ENCODE measurements at places on chromosomes 6 and 20.

DNA sequence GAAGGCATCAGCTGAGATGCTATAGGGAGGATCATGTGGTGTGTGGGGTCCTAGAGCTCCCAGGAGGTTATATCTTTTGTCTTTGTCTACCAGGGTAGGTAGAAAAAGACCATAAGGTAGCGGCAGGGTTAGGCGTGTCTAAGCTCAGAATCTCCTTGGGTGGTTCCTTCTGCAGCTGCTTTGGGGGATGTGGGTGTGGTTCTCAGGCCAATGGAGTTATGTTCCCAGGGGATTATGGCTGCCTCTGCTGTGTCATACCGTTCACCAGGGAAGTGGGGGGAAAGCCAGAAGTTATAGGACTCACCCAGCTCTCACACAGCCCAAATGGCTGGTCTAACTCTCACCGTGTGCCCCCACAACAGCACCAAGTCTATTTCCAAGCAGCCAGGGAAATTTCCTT is 107.4 kb upstream of the ADGRB3 start:
- DNase-seq: no peak

DNA sequence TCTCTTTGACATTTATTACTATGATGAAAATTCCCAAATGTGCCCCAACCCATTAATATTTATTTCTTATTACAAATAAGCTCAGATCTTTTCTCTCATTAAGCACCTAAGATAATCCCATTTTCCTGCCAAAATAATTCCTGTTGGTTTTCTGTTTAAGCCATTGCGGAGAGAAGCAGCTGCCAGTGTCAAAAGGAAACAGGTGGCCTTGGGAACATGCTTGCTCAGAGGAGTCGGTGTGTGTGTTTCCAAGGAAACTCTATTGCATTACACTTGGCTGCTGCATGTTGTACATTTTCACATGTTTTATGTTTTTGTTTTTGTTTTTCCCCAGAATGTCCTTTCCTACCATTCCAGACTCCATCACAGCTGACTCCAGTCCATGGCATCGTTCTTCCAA is 56.4 kb downstream of the CD24 start:
- DNase-seq: no peak

DNA sequence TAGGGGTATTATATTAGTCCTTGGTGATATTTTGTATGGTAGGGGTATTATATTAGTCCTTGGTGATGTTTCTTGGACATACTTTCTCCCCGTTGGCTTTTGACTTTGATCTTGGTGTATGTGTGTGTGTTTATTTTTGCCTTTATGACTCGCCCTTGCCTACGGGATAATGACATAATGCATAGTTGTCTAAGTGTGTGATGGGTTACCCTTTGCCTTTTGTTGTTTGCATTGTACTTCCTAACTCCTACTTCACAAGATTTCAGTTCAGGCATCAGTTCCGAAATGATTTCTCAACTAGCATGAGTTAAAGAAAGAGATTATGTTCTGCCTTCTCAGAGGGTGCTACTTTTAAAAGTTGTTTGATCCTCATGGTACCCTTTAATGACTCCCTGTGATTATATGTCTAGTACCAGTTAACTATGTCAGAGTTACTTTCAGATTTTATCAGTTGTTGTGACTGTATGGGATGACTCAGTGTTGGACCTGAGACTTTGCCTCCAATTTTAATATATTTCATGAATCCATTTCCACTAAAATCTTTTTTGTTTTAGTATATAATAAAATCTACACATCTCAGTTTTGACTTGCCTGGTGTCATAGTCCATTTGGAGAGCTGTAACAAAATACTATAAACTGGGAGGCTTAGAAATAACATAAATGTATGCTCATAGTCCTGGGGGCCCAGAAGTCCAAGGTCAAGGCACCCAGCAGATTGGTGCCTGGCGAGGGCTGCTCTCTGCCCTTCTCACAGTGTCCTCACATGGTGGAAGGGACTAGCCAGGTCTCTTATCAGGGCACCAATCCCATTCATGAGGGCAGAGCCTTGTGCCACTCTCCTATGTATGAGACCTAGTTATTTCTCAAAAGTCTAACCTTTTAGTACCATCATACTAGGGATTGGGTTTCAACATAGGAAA is 34.1 kb downstream of the CDYL start:
- no peak for DNase-seq

DNA sequence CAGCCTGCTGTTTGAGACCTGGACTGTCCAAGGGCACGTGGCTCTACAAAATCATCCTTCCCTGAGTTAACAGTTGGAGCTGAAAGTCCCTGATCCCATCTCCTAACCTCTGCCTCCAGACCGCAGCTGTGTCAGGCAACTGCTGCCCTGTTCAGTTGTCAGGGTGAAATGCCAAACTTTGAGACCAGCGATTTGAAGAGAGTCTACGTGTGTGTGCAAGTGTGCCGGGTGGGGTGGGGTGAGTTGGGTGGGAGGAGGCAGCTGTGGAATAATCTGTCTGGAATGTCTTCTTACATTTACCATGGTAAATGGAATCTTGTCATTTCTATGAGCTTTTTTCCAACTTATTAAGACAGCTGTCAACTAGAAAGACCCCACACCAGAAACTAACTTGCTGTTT is 81.0 kb upstream of the FAM8A1 start:
- DNase-seq: peak; percentile 68

- no peak for DNase-seq
Observed at GRCh38 chr20:62691487-62691886, 17.1 kb upstream of the NTSR1 start.

DNA sequence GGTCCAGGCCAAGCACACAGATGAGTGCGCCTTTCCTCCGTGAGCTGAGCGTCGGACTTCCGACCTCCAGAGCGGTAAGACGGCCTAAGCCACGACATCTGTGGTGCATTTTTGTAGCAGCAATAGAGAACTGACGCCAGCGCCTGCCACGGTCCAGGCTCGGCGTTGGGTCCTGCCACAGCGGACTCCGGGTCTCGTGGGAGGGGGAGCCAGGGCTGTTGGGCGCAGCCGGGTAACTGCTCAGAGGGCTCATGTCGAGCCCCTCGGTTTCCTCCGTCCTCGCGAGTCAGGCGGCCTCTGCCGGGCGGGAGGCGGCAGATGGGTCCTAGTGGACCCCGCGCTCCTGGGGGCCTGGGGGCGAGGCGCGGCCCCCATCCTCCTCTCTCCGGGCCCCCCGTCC is 216.1 kb downstream of the QKI start:
- DNase-seq: no peak

DNA sequence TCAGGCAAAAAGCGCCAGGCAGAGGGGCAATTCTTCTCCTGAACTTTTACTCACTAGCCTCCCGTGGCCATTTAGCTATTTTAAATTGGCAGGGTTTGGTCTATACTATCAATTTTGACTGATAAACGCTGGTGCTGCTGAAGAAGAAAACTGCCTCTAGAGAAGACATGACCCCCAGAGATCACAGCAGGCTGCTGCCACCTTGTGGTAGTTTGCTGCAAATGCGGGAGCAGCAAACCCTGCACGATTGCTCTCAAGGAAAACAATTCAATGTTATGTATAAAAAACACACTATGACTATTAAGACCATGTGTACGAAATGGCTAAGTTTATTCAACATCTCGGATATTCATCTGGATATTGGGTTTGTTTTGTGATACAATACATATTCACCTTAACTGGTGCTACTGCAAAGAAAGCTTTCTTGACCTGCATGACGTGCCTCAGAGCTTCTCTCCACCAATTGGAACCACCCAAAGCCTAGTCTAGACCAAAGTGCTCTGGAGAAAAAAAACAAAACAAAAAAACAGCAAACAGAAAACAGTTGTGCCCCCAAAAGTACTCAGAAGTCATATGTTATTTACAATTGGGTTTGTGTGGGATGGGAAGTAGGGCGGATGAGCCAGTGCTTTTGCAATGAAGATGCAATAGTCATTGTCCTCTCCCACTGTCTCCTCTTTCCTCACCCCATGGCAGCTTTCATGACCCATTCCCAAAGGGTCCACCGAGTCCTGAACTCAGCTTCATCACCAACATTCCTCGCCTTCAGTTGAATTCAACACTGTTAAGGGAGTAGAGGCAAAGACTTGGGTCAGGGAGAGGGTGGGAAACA is 19.6 kb upstream of the IL17F start:
- peak; percentile 74 for DNase-seq

GRCh38 chr20:61986762-61987321 is 78.8 kb downstream of the TAF4 start:
- no peak for DNase-seq

GRCh38 chr6:165751486-165751885 is 88.4 kb upstream of the PDE10A start:
- no peak for DNase-seq

GRCh38 chr6:42292004-42292740 is 74.5 kb upstream of the MRPS10 start:
- no peak for DNase-seq

DNA sequence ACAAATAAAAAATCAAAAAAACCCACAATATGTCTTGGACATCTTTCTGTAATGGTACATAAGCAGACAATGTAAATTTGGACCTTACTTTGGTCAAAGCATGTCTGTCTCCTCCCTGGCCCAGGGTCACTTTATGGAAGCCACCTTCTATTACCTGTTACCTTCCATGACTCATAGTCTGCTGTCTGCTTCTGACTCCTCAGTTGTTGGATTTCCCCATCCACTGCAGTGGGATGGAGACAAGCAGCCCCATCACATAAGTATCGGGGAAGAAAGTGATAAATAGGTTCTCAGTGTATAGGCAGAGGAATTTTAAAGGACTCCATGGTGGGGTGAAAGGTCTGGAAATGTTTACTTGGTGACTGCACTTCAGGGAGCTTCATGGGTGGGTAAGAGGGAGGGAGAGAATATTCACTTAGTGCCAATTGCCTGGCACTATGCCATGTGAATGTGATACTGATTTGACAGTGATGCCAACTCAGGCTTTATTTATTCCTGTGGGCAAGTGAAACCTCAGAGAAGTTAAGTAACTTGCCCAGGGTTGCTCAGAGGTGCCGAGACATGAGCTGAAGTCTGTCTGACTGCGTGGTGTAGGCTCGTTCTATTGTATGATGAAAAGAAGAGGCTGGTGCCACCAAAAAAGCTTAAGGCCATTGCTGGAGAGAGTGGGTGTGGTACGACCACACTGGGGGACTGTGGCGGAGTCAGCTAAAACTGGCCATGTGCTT is 175.6 kb upstream of the RNF24 start:
- no peak for DNase-seq

GRCh38 chr6:140636908-140637402 is 1262.5 kb upstream of the CITED2 start:
- no peak for DNase-seq

- DNase-seq: no peak
Observed at GRCh38 chr6:87653074-87653962, 48.7 kb downstream of the AKIRIN2 start.

- peak; percentile 89 for DNase-seq
Observed at GRCh38 chr6:31356946-31357466, at the start of gene HLA-B. Gene HLA-B (minus strand): TSS chr6:31357179. CDS start chr6:31357158, 21 bp downstream.

- peak; percentile 88 for DNase-seq
Observed at GRCh38 chr6:42030585-42031506, 19.5 kb upstream of the TAF8 start.

DNA sequence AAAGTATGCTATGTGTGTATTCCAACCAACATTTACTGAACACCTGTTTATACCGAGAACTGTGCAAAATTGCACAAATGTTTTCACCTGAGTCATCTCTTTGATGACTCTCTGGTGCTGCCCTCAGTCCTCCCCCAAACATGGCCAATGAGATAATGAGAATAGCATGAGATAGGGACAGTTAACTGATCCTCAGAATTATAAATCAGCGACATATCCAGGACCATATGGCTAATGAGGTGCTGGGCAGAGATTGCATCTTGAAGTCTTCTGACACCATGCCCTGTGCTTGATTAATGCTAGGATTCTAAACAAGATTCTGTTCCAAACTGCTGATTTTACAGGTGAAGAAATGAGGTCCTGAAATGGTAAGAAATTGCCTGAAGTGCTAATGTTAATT is 13.0 kb downstream of the CLVS2 start:
- no peak for DNase-seq

- DNase-seq: no peak
Observed at GRCh38 chr20:45924391-45925261, 9.9 kb upstream of the PCIF1 start.

GRCh38 chr20:4082406-4083097 is 67.2 kb upstream of the RNF24 start:
- DNase-seq: no peak

DNA sequence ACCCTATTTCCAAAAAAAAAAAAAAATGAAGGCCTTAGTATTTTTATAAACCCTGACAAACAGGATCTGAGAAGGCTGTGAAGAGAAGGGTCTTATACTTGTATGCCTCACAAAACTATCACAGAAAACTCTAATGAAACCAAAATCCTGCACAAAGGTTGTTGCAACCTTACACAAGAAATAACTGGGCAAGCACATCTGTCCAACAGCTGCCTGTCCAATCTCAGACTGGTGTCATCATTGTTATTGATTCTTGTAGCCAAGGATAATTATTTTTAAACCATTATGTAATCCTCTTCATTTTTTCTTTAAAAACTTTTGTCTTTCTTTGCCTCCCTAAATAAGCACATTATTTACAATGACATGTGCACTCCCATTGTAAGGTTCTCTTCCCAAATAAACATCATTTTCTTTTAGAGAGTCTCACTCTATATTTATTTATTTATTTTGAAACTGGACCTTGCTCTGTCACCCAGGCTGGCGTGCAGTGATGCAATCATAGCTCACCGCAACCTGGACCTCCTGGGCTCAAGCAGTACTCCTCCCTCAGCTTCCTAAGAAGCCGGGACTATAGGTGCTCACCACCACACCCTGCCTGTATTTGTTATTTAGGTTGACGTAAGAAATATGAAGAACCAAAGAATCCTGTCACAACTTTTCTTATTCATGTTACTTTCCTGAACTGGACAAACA is 697.1 kb downstream of the DOK5 start:
- DNase-seq: no peak

DNA sequence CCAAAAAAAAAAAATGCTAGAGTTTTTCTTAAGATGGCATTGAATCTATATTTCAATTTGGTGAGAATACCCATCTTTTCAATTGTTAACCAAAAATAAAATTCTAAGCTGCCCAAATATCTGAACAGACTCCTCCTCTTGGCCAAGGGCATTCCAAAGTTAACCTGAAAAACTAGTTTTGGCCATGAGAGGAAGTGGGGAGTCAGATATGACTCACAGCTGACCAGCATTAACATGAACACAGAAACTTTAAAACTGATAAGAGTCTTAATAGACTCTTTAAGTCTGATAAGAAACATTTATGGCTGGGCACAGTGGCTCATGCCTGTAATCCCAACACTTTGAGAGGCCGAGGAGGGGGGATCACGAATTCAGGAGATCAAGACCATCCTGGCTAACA is 171.3 kb downstream of the FAXC start:
- no peak for DNase-seq

DNA sequence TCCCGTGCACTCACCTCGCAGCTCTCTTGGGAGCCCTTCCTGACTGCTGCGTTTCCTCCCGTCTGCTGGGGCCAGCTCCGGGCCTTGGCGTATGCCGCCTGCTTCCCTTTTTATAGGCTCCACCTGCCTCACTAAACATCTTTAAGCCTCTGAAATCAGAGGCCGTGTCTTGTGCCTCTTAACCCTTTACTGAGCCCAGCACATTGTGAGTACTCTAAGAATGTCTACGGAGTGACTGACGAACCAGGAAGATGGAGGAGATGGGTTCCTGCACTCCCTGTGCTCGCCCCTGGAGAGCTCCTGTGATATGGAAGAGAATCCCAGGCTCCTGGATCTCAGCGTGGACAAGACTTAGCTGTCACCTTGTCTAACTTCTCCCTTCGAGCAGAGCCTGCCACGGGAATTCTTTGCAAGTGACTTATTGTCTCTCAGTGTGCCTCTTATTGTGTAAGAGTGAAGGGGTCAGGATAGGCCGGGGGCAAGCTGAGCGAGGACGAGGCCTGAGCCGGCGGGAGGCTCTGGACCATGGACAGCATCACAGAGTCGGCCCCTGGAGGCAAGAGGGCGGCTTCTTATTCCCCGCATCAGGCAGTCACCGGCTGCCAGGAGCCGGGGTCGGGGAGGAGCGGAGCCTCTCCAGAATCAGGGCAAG is 70.9 kb upstream of the CCDC167 start:
- no peak for DNase-seq

Data from left forelimb (tissue), 1 donor.